ENCODE measurements at places on chromosomes 3 and 15. TPM values are rescaled to one million over a fixed set of nuclear protein-coding genes. Genes with fewer than 3 reads are reported as not detected.

Gene GTF2E1
- total RNA-seq, result 4.4 TPM

DNA sequence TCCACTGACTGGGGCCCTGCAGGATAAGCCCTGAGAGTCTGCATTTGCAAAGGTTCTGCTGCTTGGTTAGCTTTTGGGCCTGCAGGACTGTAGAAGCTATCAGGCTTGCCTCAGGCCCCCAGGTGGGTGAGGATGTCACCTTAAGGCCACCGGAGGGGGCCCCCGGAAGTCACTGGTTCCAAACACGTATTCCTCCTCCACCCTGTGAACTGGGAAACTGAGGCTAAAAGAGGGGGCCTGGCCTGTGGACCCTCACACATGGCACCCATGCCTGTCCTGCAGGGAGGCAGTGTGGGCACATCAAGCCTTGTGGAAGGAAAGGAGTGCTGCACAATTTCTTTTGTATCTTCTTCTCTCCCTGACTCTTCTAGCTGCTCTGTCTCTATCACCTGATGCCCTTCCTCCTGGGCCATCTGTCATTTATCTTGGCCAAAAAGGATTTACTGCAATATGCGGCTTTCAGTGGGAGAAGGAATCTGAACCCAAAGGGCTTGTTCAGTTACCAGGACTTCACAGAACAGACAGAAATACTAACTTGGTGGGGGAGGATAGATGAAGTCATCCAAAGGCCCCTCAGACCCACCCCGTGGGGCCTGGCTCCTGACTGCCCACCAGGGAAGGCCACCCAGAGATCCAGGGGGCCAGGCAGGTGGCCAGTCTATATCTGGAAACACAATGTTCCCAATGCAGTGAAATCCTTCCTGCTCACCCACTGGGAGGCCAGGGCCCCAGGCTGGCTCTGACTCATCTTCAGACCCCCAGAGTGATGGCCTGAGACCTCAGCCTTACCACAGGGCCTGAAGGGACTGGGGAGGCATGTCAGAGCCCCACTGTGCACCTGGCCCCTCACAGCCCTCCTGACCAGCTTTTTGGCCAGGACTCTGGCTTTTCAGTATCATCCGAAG lies 18.3 kb downstream of the UBAP1L start:
- DNase-seq, result no peak

Gene PRR23C
- total RNA-seq, result not detected

- DNase-seq, result no peak
Measured at GRCh38 chr15:22891426-22892210, 53.2 kb downstream of the NIPA2 start.

- DNase-seq, result no peak
Measured at GRCh38 chr3:148840451-148840850, 12.8 kb downstream of the CPB1 start.

GRCh38 chr3:58391156-58391865 lies 42.3 kb downstream of the PDHB start:
- no peak for DNase-seq

- no peak for DNase-seq
Measured at GRCh38 chr3:89572261-89572660, 464.8 kb downstream of the EPHA3 start.

GRCh38 chr3:160448845-160449635 lies 546 bp downstream of the TRIM59 start:
- DNase-seq, result no peak

- no peak for DNase-seq
Measured at GRCh38 chr3:71227270-71227661, 356.3 kb downstream of the FOXP1 start.

- DNase-seq, result no peak
Measured at GRCh38 chr3:195286115-195286872, 15.3 kb upstream of the XXYLT1 start.

DNA sequence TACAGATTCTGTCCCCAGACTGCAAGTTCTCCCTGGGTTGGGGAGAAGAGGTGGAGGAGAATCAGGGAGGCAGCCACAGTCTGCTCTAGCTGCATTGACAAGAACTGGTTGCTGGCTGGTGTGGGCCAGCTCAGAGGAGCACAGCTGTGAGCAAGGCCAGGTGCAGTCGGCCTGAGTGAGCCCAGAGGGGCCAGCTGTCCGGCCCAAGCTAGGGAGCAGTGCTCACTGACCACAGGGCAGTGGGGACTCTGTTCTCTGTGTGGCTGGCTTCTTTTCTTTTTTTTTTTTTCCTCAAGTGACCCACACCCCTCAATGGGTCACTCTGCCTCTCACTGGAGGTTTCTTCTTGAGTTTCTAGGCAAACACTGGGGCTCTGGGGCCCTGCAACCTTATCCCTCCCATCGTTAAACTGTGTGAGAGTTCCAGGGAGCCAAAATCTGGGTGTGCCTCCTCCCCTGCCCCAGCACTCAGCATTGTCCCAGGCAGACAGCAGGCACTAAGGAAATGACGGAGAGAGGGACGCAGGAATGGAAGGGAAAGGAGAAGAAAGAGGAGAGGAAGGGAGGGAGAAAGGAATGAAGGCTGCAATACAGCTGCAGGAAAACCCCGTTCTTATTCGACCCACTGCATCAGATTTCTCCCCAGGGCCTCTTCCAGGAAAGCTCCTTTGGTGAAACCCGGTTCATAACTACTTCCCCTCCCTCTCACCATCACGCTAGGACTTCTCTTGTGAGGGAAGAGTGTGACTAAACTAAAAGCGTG lies 37.7 kb upstream of the HES1 start:
- DNase-seq, result no peak

DNA sequence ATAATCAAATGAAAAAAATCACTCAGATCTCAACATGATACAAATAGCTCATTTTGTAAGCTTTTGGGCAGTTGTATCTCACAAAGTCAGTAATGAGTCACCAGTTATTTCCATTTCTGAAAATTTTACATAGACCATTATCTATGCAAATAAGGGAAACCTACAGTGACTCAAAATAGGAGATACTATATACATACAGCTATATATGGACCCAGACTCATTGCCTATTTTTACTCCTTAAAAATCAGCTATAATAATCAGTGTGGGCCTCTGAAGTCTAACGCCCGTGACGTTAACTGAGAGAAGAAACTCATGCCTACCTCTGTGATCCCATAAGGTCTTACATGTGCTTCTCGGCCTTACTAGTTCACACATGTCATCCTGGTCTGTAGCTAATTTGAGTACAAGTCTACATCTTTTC lies 31.6 kb downstream of the LRIG1 start:
- no peak for DNase-seq

DNA sequence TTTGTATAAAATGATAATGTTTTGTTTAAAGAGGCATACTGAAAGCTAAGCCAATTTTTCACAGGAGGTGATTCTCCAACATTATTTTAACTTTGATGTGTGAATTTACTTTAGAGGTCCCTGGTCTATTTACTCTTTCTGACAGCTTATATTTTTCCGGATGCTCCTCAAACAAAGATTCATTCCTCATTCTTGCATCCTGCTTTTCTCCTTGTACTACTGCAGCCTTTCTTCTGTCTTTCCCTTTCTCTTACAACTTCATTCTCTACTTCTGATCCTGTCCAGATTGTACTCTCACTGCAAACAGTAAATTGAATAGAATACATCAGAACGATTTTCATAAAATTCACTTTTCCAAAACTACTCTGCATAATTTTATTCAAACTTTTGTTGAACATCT lies 5.1 kb downstream of the NPTN start:
- DNase-seq, result no peak

DNA sequence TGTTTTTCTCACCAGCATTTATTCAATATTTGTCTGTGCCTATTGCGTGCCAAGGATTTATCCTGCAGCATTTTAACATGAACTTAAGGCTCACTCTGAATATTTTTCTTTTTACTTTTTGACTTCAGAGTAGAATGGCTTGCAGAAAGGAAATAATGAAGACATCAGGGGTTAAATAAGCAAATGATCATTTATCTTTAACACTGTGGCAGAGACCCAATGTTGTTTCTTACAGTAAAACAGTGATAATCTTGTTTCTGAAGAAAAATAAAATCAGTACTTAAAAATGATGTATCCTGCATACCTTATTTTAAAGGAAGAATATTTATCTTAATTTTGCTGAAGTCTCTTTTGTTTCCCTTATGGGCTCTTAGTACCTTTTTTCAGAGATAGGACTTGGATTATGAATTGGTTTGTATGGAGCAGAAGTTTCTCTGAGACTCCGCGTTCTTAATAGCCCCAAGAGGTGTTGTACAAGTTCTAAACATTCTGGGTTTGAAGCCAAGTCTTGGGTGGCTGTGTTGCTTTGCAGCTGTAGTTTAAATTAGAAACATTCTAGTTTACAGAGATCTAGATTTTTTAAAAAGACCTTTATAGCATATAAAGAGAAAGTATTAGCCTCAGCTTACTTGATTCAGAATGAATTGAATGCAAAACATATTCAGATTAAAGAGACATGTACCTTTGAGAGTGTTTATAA lies 40.5 kb downstream of the COL6A6 start:
- no peak for DNase-seq

DNA sequence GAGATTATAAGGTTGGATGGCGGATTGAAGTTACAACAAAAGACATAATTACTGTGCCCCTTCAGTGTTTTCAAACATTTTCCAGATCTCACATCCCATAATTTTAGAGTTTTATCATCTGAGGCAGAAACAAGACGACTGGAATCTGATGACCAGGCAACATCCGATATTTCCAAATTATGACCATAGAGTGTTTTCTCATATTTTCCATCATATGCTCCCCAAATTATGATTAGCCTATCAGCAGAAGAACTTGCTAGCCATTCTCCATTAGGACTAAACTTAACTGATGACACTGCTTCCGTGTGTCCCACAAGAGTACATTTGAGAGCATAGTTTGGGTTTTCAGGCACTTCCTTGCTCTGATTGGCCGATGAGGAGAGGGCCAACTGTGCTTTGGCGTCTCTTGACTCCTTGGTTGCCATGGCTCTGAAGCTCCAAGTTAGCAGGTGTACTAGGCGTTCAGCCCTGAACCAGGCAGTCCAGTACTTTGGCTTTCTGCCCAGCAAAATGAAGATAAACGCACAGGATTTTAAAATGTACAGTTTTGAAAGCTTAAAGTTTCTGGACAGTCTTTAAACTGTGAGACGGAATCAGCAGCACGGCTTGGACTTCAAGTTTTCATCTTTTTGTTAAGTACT lies 638 bp downstream of the WDR5B start:
- no peak for DNase-seq

Gene CIB1
- total RNA-seq, result 50.9 TPM

GRCh38 chr15:74723754-74724334 lies 1.5 kb downstream of the CYP1A1 start:
- DNase-seq, result no peak

DNA sequence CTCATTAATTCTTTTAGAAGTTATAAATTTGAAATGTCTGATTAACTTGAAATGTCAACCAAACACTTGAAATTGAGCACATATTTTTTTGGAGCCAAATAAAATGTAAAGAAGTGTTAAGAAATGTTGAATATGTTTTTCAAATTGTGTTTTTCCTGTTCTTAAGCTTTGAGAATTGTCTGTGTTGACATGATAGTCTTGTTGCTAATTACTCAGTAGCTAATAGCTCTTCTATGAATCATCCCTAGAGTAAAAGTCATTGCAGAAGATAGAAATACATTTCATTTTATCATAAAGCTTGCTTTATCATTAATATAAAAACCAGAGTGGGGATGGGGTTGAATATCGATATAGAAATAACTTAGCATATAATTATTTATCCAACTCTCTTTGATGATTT lies 41.9 kb upstream of the ABHD10 start:
- DNase-seq, result no peak

GRCh38 chr15:28982886-28983285 lies 97.1 kb downstream of the APBA2 start:
- DNase-seq, result no peak

DNA sequence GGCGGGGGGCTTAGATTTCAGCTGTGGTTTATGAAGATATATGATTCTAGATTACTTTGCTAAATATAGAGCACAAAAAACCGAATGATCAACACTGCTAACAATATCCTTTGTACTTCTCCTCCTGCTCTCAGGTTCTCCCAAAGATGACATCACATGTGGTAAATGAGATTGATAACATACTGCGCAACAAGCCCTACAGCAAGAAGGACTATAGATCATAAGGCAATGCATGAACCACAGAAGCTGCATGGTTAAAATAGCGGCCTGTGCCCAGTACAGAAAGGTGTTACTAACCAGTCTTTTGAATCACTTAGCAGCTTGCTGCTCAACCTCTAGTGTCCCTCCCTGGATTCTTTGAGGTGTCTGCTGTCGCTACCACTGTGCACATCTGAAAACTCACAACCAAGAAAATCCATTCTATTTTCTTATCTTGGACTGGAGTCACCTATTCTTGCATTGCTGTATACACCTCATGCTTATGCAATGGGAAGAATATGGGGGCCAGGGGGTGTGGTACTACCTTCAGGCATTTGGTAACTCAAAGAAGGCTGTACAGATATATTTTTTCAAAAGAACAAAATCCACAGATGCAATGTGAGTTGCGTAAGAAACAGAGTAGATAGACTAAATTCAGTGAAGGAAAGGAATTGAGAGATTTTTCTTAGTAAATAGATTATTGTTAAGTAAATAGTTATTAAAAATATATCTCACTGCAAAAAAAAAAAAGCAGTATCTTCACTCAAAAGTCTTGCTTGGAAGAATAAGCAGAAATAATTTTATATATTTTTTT lies 18.2 kb downstream of the SSR3 start:
- DNase-seq, result no peak

Gene C3orf49
- total RNA-seq, result not detected

- DNase-seq, result no peak
Measured at GRCh38 chr15:75235051-75235673, 23.0 kb upstream of the GOLGA6C start.

DNA sequence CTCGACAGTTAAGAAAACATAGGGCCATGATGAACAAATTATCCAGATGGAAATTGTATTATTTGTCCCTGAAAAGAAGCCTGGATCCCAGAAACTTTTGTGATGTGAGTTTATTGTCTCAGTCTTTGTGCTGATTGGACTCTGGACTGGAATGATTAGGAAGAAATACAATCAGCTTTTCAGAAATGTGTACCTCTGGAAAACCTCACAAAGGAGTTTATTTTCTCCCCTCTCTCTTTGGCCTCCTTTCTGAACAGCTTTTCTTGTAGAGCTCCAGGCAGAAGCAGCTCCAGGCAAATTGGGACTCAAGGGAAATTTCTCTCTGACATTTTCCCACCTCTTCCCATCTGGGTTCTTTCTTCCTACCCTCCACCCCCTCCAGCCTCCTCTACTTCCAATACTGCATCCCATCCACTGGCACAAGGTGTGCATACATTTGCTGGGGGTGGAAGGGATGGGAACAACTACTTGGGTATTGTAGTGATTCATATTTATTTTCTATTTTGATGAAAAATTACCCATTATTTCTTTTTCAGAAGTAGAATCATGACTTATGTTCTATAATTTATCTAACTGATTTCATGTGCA lies 119.7 kb downstream of the CD47 start:
- DNase-seq, result no peak

GRCh38 chr3:171712171-171712938 lies 97.9 kb downstream of the PLD1 start:
- no peak for DNase-seq

GRCh38 chr3:171443211-171443957 lies 16.8 kb downstream of the TNIK start:
- DNase-seq, result no peak

Gene ARL14
- not detected for total RNA-seq

All from ascending aorta (tissue), 2 donors.